Dermis lymphatic vessel endothelial cell (primary cell): ENCODE measurements at places on chromosomes 6 and 20. TPM values are rescaled to one million over a fixed set of nuclear protein-coding genes. Genes with fewer than 3 reads are reported as not detected.

The GGTLC1 gene
- total RNA-seq = not detected in 2 replicates

The MTFR2 gene
- total RNA-seq = 0.54 and 1.1 TPM in 2 replicates

The SAMD10 gene
- 3.3 TPM in 2 replicates for total RNA-seq

The RPP40 gene
- total RNA-seq = 21.7 and 23.6 TPM in 2 replicates

The PRR18 gene
- total RNA-seq = not detected in 2 replicates

The TRERF1 gene
- total RNA-seq = under 0.01 TPM in 2 replicates

The BHLHE23 gene
- not detected in 2 replicates for total RNA-seq

The C20orf204 gene
- 3.3 and 5.8 TPM in 2 replicates for total RNA-seq

The VSTM2L gene
- total RNA-seq = not detected in 2 replicates

The CNKSR3 gene
- total RNA-seq = 13.8 and 15.9 TPM in 2 replicates

The UNC93A gene
- not detected in 2 replicates for total RNA-seq

The GJE1 gene
- total RNA-seq = not detected in 2 replicates

The KIF13A gene
- 21.8 and 26.2 TPM in 2 replicates for total RNA-seq

The RNF182 gene
- 0.09 and 0.22 TPM in 2 replicates for total RNA-seq

The DSP gene
- 72.6 and 87.0 TPM in 2 replicates for total RNA-seq

The CCN6 gene
- not detected in 2 replicates for total RNA-seq

The FAM135A gene
- 12.4 and 22.0 TPM in 2 replicates for total RNA-seq

The HCRTR2 gene
- not detected in 2 replicates for total RNA-seq

The DPPA5 gene
- total RNA-seq = not detected in 2 replicates

The SCRT2 gene
- not detected in 2 replicates for total RNA-seq

The CALHM6 gene
- total RNA-seq = 3.7 and 4.2 TPM in 2 replicates

The NOTCH4 gene
- 10.6 and 18.9 TPM in 2 replicates for total RNA-seq

The ZSCAN26 gene
- 5.5 and 13.1 TPM in 2 replicates for total RNA-seq

The KCNK5 gene
- total RNA-seq = not detected in 2 replicates

The PGC gene
- total RNA-seq = not detected in 2 replicates

The CLIC5 gene
- not detected in 2 replicates for total RNA-seq

The SLC22A16 gene
- under 0.01 TPM in 1 of 2 replicates, not detected in the other for total RNA-seq

The C6orf58 gene
- 0.11 TPM in 1 of 2 replicates, not detected in the other for total RNA-seq

The KCNK15 gene
- total RNA-seq = under 0.01 TPM in 1 of 2 replicates, not detected in the other

The C20orf96 gene
- 1.4 and 2.2 TPM in 2 replicates for total RNA-seq

The TMC2 gene
- not detected in 2 replicates for total RNA-seq

The POPDC3 gene
- 0.26 and 0.33 TPM in 2 replicates for total RNA-seq

The OR2H1 gene
- total RNA-seq = not detected in 2 replicates

The YTHDF1 gene
- 18.6 and 21.3 TPM in 2 replicates for total RNA-seq

The BTN3A1 gene
- 9.4 and 11.9 TPM in 2 replicates for total RNA-seq

The ANKRD66 gene
- not detected in 2 replicates for total RNA-seq

The DUSP15 gene
- 0.76 and 1.3 TPM in 2 replicates for total RNA-seq

The IRAK1BP1 gene
- total RNA-seq = 2.1 and 3.2 TPM in 2 replicates

The CFB gene
- 0.09 and 0.22 TPM in 2 replicates for total RNA-seq

The GSTA3 gene
- not detected in 2 replicates for total RNA-seq

The NHLRC1 gene
- total RNA-seq = 0.43 and 1.3 TPM in 2 replicates

The TEAD3 gene
- 0.17 and 0.22 TPM in 2 replicates for total RNA-seq

The GPSM3 gene
- total RNA-seq = 5.9 and 7.5 TPM in 2 replicates

The TBP gene
- total RNA-seq = 6.9 and 8.6 TPM in 2 replicates

The TTI1 gene
- total RNA-seq = 11.6 and 16.2 TPM in 2 replicates

The PRL gene
- total RNA-seq = not detected in 2 replicates

The SLC32A1 gene
- not detected in 2 replicates for total RNA-seq

The TBXT gene
- not detected in 2 replicates for total RNA-seq

The ACOT13 gene
- 4.6 and 5.1 TPM in 2 replicates for total RNA-seq

The BEND3 gene
- total RNA-seq = 1.8 and 3.1 TPM in 2 replicates

The ANKEF1 gene
- total RNA-seq = 0.43 and 1.2 TPM in 2 replicates

The TSHZ2 gene
- 4.4 and 5.4 TPM in 2 replicates for total RNA-seq

The FOXA2 gene
- not detected in 2 replicates for total RNA-seq

The LY6G6F gene
- total RNA-seq = not detected in 2 replicates
